ENCODE measurements at places on chromosomes 4 and X.

DNA sequence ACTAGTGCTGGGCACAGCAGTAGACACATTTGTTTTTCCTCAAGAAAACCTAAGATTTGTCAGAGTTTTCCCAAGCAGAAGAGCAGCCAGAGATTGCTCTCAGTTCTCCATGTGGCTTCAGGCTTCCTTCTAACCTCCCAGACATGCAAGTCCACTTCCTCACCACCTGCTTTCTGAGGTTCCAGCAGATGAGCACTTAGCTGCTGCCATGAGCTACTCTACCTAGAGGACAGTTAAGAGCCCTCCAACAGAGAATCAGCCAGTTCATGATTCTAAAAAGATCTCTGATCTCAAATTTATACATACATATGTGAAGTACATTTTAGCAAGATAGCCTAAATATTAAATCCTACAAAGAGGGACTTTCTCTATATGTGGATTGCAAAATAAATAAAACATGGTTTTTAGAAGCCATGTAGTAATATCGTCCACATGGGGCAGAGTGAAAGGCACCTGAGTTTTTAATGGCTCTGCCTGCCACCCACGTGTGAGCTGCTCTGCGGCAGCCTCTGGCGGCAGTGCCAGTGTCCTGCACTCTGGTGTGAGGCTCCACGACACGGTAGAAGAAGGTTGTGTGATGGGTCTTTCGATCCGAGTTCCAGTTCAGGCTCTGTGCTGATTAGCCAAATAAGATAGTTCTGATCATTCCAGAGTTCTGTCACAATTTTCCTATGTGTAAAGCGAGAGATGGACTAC is 10.3 kb downstream of the CYP4V2 start:
- peak; percentile 65 for DNase-seq

GRCh38 chr4:40956721-40957255 is 207.0 kb downstream of the NSUN7 start:
- DNase-seq, result no peak

DNA sequence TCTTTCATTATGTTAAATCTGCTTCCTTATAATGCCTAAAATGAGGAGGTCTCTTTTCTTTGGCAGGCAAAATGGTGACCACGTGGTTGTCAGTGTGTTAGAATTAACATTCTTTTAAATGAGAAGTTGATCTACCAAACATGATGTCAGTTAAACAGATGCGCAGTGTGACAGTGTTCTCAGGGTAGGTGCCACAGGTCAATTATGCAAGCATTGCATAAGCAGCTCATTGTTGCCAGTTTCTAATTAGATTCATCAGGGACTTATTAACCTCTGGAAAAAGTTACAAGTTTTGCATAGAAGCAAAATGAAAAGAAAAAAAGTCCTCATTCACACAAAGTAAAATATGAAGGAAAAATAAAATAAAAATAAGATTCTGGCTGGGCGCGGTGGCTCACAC is 324.1 kb upstream of the GALNT7 start:
- no peak for DNase-seq

GRCh38 chr4:10703766-10704429 is 19.3 kb upstream of the CLNK start:
- no peak for DNase-seq

GRCh38 chr4:86788826-86789225 is 60.4 kb downstream of the SLC10A6 start:
- no peak for DNase-seq

DNA sequence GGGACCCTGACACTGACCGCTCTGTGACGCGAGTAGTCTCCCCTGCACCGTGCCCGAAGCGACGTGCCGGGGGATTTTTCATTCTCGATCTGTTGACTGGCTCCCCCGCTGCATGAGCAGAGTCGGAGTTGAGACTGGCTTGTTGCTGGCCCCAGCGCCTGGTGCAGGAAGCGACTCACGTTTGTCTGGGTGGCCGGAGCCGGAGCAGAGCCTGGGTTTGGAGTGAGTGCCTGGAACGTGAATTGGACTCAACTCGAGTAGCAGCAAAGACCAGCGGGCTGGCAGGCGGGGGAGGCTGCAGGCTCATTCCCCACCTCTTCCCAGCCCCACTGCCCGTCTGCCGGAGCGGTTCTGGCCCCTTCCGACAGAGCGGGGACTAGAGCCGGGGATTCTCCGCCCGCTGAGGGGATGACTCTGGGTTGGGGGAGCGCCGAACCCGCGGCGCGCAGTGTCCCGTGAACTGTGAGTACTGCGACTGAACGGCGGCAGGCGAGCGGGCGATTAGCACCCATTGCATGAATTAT is 554 bp downstream of the PCDH7 start:
- DNase-seq, result no peak

DNA sequence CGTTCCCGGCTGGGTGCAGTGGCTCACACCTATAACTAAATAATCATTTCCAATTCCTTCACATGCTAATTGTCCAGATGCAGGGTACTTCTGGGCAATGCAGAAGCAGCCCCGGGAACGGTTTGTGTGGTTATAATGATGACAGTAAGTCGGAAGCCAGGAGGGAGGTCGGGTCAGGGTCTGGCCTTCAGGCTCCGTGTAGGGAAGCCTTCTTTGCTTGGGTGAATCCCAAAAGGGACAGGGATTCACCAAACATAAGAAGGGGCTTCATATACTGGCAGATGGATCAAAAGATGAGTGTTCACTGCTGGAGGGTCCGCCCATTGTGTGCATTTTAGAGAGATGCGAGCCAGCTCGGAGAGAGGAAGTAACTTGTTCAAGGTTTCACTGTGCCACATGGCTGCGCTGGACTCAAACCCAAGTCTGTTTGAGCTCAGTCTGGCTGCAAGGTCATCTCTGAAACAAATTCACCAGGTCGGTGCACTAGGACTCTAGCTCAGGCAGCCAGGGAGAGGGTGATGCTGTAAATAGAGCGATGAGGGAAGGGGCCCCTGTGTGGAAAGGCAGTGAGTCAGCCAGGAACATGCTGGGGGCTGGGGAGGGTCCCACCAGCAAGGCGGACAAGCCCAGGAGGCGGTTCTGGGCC is 4.8 kb upstream of the KIAA0232 start:
- DNase-seq, result no peak

DNA sequence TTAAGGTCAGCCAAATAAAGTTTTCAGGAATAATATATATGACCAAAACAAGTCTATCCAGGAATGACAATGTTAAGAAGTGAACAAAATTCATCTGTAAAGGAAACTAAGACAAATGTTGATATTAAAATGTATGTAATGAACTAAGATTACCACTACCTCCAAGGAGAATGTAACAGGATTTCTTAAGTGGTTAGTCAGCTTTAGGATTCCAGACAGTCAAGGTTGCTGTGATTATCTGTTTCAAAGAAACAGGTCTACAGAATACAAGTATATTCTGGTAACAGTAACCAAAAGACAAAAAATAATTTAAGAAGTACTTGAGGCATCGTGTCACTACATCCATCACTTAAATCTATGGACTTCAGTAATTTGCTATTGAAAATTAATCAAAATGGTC is 172.8 kb downstream of the SCFD2 start:
- DNase-seq, result no peak

GRCh38 chr4:71445811-71446210 is 107.0 kb downstream of the SLC4A4 start:
- DNase-seq, result no peak

- peak; percentile 19 for DNase-seq
Observed at GRCh38 chr4:147683188-147683591, 773 bp downstream of the PRMT9 start.

- no peak for DNase-seq
Observed at GRCh38 chr4:65737672-65738071, 67.4 kb upstream of the EPHA5 start.

- no peak for DNase-seq
Observed at GRCh38 chr4:47213539-47213938, 182.2 kb downstream of the GABRB1 start.

DNA sequence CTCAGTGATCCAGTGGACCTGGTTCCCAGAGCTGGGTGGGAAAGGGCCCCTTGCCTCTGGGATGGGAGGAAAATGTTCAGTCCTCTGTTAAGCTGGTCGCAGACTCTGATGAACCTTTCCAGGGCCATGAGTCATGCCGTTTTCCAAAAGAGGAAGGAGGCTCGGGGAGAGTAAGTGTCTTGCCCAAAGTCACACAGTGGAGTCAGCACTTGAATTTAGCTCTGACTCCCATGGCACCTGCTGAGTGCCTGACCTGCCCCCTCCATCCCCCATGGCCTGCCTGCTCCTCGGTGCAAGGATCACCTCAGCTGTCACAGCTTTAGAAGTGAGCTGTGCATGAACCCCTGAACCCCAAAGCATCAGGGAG is 14.0 kb upstream of the KIAA0232 start:
- DNase-seq, result no peak

DNA sequence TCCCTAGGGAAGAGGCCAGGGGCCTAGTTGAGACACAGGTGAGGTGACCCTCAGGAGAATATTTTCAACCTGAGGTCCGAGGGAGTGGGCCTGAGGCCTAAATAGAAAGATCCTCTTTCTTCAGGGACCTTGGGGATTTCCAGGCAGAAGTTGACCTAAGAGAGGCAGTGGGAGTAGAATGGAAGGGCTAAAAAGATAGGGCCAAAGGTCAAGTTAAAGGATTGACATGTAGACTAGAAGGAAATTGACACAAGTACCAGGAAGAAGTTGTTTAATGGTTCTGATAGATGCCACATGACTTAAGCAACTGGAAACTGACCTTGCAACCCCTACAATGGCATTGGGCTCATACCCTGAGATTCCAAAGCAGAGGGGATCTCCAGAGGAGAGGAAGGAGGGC is 76.9 kb downstream of the SHROOM3 start:
- no peak for DNase-seq

- DNase-seq, result no peak
Observed at GRCh38 chrX:118964252-118964651, 10.2 kb upstream of the LONRF3 start.

GRCh38 chr4:176238826-176239225 is 30.2 kb downstream of the ASB5 start:
- no peak for DNase-seq

- no peak for DNase-seq
Observed at GRCh38 chrX:84487365-84488353, 14.6 kb downstream of the HDX start.
